ENCODE measurements at places on chromosomes 11 and 22. TPM values are rescaled to one million over a fixed set of nuclear protein-coding genes. Genes with fewer than 3 reads are reported as not detected.

FGF19 gene
- total RNA-seq: not detected

FOLR3 gene
- 1.8 TPM for total RNA-seq

IRAG1 gene
- total RNA-seq: 4.5 TPM

DNA sequence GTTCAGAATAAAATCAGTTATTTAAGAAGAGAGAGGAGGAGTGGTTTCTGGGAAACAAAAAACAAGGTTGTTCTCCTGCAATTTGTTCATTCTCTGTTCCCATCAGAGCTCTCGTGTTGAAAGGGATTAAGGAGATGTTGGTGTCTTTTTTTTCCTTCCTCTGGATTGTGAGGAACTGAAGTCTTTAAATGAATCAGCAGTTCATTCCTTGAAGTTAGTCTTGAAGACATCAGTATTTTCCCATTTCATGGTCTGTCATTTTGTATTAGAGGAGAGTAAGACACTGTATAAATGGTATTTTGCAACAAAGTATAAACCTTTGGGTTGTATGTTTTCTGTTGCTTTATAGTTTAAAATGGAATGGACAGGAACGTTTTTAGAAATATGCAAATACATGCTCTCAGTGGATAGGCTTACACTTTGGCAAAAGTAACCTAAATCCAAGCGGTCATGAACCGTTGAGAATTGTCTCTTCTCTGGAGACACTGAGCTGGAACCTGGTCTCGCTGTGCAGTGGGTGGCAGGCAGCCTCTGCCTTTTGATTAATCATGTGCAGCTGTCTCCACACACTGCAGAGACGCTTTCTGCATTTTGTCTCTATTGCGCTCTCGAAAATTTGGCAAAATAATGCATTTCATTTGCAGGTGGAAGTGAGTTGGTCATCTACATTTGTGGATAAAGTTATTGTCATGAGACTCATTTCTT lies 33.0 kb downstream of the SAMM50 start:
- no peak for DNase-seq

DNA sequence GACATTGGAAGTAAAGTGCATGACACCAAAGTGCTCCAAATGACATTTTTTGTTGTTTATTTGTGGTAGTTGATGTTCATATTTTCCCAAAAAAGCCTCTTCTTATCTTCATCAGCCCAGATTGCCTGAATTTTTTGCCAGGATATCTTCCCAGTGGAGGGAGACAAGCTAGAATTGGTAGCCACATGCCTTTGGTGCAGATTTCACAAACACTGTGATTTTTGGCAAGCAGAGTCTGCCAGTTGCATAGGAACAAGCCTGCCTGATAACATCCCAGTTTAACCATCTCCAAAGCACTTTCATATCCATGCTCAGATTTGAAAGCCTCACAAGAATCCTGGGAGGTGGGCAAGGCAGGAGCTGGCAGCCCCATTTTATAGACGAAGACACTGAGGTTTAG lies 102.3 kb upstream of the SYT13 start:
- DNase-seq: no peak

GRCh38 chr11:20248871-20249270 lies 88.6 kb upstream of the DBX1 start:
- DNase-seq: no peak

DNA sequence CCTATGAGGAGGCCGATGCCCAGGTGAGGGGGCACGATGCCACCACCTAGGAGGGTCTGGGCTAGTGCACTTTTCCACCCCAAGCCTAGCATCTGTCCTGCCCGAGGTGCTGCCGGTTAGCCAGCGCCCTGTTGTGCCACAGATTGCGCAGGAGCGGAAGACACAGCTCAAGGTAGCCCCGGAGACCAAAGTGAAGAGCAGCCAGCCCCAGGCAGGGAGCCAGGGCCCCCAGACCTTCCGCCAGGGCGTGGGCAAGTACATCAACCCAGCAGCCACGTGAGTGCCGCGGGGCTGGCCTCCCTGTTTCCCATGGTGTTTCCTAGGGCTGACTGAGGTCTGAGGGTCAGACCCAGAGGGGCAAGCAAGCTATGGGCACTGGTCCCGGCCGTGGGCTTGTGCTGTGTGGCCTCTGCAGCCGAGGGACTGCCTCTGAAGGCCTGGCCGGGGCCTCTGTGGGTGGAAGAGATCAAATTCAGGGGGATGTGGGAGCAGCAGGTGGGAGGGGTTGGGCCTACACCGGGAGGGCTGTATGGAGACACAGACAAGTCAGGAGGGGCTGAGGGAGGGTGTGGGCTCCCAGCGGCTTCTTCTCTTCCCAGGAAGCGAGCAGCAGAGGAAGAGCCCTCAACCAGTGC lies 29.1 kb downstream of the PPIL2 start:
- DNase-seq: peak; percentile 20

DNA sequence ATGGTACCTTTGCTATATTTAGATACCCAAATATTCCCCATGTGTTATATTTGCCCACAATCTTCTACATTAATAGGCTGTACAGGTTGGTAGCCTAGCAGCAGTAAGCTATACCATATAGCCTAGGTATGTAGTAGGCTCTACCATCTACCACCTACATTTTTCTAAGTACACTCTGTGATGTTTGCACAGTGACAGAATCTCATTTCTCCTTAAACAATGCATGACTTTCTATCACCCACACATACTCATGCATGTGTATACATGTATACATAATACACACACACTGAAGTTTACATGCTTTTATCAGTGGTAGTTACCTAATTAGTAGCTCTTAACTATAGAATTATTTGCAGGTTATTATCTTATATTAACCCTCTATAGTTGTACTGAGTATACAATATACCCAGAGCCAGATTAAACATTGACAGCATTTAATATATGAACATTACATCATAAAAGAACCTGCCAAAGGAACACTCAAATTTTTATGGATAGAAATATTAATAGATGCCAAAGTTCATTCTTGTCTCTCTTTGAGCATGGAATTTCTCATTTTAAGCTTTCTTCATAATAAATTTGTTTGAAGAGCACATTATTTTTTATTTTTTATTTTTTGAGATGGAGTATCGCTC lies 51.4 kb downstream of the ELP4 start:
- no peak for DNase-seq

DNA sequence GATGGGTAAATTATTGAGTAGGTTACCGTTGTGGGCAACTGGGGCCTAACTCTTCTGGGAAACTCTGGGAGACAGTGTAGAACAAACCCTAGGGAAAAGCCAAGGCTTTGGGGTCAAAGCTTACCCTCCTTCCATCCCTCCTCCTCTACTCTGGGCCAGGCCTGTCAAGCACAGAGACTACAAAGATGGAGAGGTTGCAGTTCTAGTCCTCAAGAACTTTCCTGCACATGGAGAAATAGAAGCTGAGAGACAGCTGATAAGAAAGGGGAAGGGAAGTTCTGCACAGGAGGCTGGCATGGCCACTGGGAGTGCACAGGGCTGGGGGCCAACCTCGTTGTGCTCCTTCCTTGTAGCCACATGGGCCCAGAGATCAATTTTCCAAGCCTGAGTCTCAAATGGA lies 67.2 kb upstream of the ALX4 start:
- no peak for DNase-seq

DNA sequence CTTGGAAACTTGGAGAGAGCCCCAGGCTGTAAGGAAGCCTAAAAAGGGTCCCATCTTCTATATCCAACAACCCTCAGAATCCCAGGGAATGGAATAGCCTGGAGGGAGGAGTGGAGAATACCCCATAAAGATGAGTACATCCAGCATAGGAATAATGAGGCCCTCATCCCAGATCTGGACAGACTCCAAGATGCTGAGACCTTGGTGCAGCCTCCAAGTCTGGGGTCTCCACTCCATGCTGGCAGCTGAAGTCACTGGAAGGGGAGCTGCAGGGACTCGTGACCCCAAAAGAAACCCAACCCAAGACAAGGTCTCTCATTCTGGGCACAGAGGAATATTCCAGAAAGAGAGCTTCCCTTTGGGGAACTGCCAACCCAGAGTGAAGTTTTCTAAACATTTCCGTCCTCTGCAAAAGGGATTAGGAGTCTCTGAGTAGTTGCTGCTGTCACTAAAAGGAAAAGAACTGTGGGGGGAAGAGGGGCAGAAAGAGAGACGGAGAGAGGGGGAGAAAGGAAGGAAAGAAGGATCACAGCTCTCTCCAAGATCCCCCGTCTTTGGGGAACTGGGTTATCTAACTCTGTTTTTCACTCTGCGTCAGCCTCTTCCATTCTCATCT lies 589 bp downstream of the SCGB1A1 start:
- no peak for DNase-seq

DNA sequence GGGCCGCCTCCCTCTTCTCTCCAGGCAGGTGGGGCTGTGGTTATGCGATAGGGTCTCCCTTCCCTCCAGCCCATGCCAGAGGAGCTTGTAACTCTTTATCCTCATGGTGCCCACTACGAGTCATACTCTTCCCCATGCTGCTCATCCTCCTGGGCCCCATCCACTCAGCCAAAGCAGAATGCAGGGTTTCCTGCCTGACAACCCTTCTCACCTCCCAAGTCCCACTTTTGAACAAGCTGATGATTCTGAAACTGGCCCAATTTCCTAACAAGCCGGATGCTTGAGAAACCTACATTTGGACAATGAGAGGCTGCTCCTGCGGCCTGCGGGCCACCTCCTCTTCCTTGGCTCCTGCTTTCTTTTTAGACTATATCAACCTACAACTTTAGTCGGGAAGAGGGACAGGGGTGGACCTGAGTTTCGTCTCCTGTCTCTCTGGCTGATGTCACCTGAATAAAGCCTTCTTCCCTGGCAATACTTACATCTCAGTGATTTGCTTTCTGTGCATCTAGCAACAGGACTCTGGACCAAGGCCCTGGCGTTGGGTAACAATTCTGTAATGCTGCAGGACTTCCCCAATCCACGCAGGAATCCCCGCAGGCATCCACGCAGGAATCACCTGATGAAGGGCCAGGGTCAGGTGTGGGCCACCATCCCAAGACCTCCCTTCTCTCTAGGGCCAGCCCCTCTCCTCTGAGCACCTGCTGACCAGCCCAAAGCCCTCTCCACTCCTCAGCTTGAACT lies 1.5 kb upstream of the NDUFS8 start:
- no peak for DNase-seq

GRCh38 chr11:45885274-45885920 lies at the start of gene MAPK8IP1:
TSS of gene MAPK8IP1 (plus strand) at chr11:45885651. CDS start at chr11:45885821, 170 bp downstream.
- peak; percentile 67 for DNase-seq

GRCh38 chr22:49103314-49104059 lies 724.2 kb downstream of the BRD1 start:
- no peak for DNase-seq

DNA sequence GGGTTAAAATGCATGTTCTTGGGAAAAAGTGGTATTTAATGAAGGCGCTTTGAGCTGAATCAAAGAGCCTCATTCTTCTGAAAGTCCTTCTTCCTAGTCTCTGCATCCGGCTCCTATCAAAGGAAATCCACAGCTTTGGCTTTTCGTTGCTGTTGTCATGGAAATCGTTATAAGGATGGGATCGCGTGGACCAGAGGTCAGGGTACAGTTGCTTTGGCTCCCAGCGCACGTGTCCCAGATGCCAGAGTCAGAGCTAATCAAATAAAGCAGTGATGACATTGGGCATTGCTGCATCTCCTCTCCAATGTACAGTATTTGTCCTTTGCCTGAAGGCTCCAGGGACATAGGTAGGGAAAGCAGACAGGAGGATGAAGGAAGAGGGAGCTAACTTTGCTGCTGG lies 181.9 kb downstream of the MYO18B start:
- no peak for DNase-seq

DNA sequence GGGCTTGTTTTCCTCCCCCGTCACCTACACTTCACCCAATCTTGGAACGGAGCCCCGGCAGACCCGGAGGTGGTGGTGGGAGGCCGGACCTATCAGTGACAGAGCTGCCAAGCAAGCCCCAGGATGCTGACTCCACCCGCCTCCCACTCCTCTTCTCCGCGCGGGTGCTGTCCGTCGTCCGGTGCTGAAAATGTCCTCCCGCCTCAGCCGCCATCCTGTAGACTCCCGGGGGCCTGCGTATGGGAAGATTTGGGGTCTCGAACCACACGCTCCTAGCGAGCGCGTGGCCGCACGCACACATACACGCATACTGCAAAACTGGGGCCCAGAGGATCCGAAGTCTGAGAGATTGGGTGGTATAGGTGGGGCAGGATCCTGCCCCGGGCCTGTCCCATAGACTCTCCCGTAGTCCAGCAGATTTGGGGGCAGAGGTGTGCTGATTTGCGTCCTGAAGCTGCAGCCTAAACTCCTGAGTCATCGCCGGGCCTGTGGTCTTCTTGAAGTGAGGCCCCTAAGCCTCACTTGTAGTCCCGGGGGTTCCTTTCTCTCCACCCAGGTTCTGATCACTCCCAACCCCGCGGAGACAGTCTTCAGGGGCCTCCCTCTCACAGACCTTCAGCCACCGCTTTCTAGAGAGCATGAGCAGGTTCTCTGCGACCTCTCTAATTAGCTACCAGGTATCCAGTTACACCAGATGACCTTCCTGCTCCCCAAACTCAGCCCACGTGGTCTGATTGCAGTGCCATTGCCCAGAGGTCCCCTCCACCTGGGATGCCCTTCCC lies 796 bp upstream of the YIF1A start:
- DNase-seq: peak; percentile 77

DNA sequence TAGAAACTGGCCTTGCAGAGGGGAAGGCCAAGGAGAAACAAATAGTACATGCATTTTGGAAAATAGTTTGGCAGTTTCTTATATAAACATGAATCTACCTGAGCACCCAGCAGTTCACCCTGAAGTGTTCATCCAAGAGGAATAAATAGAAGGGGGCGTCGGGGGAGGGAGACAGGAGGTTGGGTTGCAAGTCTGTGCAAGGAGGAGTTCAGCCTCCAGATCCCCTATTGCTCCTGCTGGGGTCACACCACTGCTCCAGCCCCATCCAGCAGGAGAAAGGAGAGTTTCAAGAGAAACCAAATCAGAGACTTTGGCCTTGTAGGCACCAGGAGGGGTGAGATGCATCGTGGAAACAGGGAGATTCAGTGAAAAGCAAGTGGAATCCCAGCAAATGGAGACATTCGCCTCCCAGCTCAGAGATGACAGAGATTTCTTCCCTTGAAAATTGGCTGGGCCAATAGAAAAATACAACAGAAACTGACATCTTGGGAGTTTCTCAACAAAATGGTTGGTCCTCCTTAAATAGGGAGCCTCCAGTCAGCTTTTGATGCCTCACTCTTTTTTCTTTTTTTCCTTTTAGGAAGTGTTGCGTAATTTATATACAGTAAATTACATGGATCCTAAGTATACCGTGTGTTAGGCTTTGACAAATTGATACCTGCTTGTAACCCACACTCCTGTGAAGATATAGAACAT lies 34.1 kb downstream of the OTOG start:
- no peak for DNase-seq

GRCh38 chr11:46127150-46127638 lies 5.9 kb upstream of the PHF21A start:
- no peak for DNase-seq

DNA sequence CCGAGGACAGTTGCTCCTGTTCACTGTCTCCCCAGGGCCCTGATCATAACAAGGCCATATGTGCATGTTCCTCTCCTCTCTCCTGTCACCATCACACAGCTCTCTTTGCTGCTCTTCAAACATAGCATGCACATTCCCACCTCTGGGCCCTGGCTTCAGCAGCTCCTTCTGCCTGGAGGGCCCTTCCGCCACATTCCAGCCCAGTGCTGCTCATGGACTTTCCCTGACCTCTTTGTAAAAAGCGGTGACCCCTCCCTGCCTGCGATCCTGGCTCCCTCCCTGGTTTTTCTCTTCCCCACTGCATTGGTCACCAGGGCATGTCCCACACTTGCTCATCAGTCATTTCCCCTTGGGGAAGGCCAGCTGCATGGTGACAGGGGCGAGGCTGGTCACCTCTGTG lies 98.2 kb downstream of the MYO18B start:
- DNase-seq: no peak

Measured in Right ventricle myocardium superior (tissue), 1 donor.